Muscle of arm (tissue), 14 donors: ENCODE measurements at places on chromosomes 12 and 14.

DNA sequence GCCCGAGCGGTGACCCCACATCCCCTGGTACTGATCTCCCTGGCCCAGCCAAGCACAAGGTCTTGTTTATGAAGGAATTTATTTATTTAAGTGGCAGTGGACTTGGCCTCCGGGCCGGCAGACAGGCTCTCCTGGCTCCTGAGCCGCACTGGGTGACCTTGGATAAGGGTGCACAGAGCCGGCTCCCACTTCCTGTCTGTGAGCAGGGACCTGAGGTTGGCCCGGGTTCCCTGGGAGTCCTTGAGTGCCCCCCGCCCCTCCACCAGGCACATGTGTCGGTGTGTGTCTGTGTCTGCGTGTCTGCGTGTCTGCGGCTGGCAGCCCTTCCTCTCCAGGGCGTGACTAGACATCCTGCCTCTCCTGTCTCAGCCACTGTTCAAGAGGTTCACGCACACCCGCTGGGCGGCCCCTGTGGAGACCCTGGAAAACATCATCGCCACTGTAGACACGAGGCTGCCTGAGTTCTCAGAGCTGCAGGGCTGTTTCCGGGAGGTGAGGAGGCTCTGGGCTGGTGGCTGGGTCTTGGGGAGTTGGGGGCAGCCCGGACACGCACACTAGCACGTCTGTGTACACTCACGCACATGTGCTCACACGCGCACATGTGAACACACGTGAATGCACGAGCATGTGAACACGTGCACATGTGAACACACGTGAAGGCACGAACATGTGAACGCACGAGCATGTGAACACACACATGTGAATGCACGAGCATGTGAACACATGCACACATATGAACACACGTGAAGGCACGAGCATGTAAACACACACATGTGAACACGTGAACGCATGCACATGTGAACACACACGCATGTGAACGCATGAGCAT, 9.3 kb downstream of the TNFAIP2 start:
- no peak for DNase-seq

DNA sequence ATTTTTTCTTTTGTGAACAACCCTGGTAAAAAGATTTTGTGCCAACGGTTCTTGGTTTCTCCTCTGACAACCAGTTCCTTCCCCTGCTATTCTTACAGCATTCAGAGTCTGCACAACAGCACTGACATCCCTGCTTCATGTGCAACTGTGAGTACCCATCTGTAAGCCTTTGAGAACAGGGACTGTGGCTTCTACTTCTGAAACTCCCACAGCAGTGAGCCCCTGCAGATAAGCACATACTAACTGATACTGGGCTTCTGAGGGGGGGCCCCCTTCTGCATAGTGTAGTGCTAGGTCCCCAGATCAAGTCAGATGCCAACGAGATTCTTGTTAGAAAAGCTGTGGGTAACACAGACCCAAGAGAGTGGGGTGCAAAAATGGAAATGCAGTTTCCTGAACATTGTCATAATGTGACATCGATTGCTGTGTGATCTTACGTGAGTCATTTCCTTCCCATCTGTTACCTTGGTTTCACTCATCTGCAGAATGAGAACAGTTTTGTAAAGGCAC, 11.1 kb upstream of the NINJ2 start:
- no peak for DNase-seq

GRCh38 chr12:29943683-29944082, 159.9 kb upstream of the TMTC1 start:
- DNase-seq = no peak

DNA sequence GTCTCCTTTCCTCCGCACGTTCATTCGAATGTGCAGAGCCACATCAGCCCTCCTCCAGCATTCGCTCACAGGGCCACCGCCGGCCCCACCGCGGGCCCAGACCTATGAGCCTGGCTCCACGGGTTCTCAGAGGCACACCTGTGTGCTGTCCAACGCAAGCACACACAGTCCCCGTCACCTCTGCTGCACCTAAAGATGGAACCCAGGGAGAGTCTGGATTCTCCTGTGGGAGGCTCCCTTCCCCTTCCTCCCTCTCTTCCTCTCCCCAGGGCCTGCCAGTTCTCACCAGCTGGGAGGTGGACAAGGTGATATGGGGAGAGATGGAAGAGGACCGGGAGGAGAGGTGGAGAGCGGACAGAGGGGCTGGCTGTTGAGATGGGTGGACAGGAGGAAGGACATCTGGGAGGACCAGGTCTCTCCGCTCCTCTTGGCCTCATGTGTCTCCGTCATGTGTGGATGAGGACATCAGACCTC, 4.9 kb upstream of the AQP6 start:
- no peak for DNase-seq

- DNase-seq = no peak
Observed at GRCh38 chr14:100906420-100906819, 2.9 kb upstream of the RTL1 start.

DNA sequence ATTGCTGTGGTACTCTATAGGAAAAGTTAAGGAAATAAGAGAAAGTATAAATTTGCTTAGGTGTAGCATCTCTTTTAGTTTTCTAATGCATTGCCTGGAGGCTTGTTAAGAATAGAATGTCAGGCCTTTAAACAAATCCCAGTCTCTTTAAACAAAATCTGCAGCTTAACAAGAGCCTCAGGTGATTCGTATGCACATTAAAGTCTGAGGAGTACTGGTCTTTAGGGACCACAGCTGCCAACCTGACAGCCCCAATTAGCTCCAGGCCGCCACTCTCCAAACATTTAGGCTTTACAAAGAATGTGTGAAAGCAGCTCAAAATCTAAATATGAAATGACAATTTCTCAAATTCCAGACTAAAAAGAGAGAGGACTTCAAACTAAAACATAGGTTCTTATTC, 35.7 kb downstream of the PAWR start:
- no peak for DNase-seq

- DNase-seq = no peak
Observed at GRCh38 chr12:3044141-3044630, 33.0 kb upstream of the TSPAN9 start.

GRCh38 chr12:3631759-3632158, 121.2 kb downstream of the CRACR2A start:
- DNase-seq = no peak

- no peak for DNase-seq
Observed at GRCh38 chr12:101857043-101857558, 20.3 kb upstream of the DRAM1 start.

DNA sequence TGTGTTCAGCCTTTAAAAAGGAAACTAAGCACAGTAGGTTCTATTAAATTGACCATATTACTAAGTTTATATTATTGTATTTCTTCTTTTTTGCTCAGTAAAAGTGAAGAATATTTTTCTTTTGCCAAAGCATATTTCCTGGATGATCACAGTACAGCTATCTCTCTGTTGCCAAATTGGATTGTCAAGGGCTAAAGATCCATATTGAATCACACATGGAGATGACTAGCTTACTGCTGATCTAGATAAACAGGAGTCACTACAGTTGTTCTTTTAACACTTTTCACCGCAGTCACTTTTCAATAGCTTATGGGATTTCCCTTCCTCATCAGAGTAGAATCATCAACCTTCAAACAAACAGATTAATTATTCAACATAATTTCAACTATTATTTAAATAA, 78.6 kb downstream of the LRRC9 start:
- DNase-seq = peak; percentile 25

DNA sequence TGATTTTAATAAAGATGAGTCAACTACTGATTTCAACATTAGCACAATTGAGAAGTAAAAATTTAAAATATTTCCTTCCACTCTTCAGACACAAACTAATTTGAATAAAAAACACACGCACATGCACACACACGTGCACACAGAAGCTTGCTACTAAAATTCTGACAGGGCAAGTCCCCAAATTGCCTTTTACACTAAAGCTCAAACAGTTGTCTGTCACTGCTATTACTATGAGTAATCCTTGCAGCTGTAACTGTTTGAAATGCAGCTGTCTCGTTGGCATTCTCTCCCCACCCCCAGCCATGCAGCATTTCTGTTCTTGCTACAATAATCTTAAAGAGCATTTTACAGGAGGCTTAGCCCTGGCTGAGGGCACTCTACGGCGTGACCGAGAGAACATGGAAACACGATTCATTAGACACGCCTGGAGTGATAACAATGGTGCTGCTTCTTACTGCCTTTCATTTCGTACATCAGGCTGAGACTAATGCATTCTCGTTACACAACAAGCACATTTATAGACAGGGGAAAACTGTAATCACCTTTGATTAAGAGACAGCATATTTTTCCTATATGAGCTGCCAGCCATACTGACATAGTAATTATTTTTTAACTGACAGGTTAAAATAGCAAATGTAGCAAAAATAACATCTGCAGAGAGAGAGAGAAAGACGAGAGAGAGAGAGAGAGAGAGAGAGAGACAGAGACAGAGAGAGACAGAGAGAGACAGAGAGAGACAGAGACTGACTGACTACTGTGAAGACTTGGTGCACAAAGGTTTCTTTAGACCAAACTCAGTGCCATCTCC, 153.8 kb downstream of the MED13L start:
- peak; percentile 61 for DNase-seq

GRCh38 chr12:56188778-56189098, 545 bp downstream of the SMARCC2 start:
- DNase-seq = peak; percentile 15

- no peak for DNase-seq
Observed at GRCh38 chr12:108768591-108769500, 37.5 kb upstream of the CORO1C start.

GRCh38 chr14:61632401-61632800, 62.9 kb upstream of the HIF1A start:
- DNase-seq = no peak

GRCh38 chr12:82728710-82729109, 42.0 kb downstream of the TMTC2 start:
- DNase-seq = no peak

- no peak for DNase-seq
Observed at GRCh38 chr12:89156340-89156739, 196.0 kb downstream of the DUSP6 start.

GRCh38 chr12:69779928-69780327, 41.3 kb downstream of the RAB3IP start:
- no peak for DNase-seq

GRCh38 chr12:18706798-18707197, 31.0 kb downstream of the PLCZ1 start:
- DNase-seq = no peak

DNA sequence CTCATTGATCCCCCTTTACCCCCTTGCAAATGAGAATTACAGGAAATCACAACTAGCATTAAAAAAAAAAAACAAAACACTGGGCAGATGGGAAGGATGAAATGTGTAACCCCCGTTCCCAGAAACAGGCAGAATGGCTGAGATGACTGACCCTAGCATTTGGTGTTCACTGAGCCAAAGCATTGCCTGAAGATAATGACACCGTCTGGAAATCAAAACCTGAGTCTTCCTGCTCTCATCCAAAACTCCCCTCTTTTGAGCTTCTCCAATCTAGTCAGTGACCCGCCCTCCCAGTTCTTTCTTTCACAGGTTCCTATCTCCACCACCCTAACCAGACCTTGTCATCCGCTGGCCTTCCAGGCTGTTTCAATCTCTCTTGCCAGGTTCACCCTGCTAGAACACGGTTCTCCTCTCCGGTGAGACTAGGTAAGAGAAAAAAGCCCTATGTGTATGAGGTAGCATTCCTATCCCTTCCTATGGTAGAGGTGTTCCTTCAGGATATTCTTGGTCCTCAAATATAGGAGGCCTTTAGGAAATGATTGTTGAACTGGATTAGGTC, 21.3 kb downstream of the SUSD6 start:
- DNase-seq = no peak

GRCh38 chr14:75769047-75769685, 108.1 kb downstream of the TTLL5 start:
- no peak for DNase-seq

- no peak for DNase-seq
Observed at GRCh38 chr14:51392416-51392815, 152.4 kb downstream of the TMX1 start.

- DNase-seq = no peak
Observed at GRCh38 chr12:4859478-4860210, 50.1 kb upstream of the KCNA1 start.

DNA sequence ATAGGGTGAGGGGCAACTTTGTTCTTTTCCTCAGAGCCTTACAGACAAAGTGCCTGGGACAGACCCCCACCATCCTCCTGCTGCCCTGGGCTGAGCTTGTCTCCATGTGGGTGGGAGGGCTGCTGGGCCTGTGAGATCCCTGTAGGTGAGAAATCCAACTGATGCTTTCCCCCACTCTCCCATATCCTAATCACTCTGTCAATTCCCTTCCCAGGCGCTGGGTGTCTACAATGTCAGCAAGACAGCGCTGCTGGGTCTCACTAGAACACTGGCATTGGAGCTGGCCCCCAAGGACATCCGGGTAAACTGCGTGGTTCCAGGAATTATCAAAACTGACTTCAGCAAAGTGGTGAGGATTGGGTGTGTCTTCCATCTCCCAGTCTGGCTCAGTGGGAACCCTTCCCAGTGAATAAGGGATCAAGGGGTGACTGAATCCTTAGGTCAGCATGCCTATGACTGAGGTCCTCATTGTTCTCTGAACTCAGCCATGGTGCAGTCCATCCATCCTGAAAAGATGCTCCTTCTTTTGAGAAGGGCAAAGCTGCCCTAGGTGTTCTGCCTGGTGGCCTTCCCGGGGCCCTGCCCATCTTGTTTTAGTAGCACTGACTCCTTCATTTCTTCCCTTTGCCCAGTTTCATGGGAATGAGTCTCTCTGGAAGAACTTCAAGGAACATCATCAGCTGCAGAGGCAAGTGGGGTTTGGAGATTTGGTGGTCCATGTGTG, 8.2 kb downstream of the DHRS2 start:
- DNase-seq = no peak

DNA sequence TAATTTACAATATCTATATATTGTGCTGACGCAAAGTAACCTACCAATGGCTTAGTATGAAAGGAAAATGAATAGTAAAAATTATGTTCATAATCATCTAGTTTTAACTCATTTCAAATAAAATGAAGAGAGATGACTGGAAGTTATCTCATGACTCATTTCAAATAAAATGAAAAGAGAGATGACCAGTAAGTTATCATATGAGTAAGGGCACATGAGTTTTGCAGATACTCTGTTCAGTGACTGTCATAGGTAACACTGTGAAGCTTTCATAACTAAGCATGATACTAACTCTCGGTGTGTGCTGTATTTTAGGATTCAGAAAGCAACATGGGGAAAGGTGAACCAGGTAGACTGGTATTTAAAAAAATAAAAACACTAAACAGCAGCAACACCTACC, 364.5 kb upstream of the DIO2 start:
- DNase-seq = no peak

- no peak for DNase-seq
Observed at GRCh38 chr12:39032448-39032847, 127.1 kb upstream of the CPNE8 start.
